ENCODE measurements at places on chromosomes 7 and 10.
A peak's percentile ranks its signal among the peaks of the same experiment; 100 is the strongest.

DNA sequence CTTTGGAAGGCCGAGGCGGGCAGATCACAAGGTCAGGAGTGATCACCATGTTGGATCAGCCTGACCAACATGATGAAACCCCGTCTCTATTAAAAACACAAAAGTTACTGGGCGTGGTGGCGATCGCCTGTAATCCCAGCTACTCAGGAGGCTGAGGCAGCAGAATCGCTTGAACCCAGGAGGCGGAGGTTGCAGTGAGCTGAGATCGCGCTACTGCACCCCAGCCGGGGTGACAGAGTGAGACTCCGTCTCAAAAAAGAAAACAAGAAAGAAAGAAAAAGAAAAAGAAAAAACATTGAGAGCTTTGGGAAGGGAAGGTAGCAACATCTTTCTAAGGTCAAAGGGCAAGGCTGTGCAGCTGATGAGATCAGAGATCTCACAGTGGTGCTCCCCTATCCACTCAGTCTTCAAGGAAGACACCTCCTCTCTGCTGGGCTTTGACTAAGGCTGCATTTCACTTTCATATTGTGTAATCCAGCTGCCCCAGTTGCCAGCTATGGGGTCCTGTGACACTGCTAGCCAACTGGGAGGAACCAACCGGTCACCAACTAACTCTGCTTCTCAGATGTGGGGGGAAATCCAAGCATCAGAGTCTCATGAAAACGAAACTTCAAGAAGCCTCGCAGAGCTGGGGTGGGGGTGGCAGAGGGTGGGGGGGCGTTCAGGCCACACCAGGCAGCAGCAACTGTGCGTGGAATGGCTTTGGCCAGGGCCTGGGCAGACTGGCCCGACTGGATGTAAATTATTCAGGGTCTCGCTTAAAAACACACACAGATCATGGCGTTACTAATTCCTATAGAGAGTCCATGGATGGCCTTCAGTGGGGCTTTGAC, 1.5 kb downstream of the IL15RA start:
- no peak for DNase-seq

GRCh38 chr7:128830231-128831177, at the start of gene FLNC:
Gene FLNC (plus strand): TSS chr7:128830406. CDS start chr7:128830638, 232 bp downstream.
- peak; percentile 41 for DNase-seq

DNA sequence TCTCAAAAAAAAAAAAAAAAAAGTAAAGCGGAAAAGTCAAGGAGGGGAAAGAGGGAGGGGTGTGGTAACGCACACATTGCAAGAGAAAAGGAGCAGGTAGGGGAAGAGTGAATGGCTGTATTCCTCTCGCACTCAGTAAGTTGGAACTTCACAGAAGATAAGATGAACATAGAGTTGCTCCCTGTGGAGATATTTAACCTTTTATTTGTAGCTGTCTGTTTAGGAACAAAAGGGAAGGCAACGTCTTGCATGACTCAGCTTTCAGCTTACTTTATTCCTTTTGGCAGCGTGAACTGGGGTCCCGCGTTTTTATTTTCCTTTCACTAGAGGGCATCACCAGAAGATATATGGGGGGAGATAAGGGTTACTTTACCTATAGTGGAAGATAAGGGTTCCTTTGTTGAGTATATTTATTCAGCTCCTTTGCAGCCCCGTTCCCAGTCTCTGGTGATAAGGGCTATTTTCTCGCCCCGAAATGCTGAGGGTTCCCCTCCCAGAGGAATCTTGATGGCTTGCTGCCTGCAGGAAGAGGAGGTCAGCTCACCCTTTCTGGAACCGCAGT, 78.5 kb downstream of the APBB1IP start:
- no peak for DNase-seq

- DNase-seq = no peak
Observed at GRCh38 chr10:15096661-15097010, 519 bp upstream of the RPP38 start.

DNA sequence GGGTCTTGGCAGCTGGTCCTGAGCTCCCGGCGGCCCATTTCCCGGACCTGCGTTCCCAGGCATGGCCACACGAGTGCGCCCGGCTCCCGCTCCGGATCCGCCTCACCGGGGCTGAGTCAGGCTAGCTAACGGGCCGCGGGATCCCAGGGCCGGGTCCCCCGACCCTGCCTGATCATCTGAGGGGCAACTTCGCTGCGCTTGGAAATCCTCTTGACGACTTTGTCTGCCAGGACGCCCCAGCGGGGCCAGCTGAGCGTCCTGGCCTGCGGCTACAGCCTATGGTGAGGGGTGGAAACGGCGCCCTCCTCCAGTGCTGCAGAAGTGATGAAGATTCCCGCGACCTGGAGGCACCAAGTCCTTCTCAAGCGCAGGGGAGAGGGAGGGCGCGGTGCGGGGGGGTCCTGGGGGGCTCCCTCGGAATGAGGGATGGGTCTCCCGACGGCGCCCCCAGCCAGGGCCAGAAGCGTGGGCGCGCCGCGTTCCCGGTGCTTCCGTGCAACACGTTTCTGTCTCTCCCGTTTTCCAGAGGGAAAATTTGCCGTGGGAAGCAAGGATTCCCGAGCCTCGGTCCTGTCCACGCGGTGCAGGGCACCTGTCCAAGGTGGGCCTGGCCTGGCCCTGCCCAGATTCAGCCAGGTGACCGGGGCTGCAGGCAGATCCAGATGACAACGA, 212.4 kb downstream of the CCSER2 start:
- peak; percentile 76 for DNase-seq

- no peak for DNase-seq
Observed at GRCh38 chr10:52390388-52390787, 76.3 kb downstream of the DKK1 start.

GRCh38 chr10:89352802-89353201, 25.0 kb downstream of the IFIT3 start:
- no peak for DNase-seq

- DNase-seq = no peak
Observed at GRCh38 chr10:116201011-116201410, 72.0 kb downstream of the GFRA1 start.

DNA sequence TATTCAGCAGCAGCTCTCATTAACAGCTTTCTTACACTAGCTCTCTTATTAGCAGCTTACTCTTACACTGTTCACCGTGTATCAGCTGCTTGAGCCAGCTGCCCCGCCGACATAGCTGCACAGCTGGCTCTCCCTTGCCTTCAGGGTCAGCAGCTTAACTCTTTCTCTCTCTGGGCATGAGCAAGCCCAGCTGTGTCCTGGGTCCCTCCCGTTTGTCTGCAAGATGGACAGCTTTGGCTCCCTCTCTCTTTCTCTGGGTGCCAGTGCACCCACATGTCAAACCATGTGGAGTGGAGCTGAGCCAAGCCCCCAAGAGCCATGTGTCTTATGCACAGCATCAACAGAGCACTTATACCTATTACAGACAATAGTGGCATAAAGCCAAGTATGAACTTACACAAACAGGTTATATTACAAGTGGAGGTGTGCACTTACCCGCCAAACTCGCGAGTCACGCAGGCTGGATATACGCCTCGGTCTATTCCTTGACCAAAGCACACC, 35.7 kb upstream of the MTPAP start:
- DNase-seq = no peak

DNA sequence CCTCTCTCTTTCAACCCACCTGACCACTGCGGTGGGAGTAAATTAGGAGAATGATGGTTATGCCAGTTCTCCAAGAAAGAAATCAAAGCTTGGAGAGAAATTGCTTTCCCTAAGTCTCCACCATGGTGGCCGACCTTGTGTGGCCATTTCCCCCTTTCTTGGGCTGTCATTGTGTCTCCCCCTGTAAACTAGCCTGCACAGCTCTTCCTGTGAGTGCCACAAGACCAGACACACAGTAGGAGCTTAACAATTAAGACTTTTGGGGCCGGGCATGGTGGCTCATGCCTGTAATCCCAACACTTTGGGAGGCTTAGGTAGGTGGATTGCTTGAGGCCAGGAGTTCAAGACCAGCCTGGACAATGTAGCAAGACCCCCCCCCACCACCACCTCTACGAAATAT, 18.9 kb upstream of the LIMK1 start:
- no peak for DNase-seq
